ENCODE measurements at places on chromosomes 7 and 10.

DNA sequence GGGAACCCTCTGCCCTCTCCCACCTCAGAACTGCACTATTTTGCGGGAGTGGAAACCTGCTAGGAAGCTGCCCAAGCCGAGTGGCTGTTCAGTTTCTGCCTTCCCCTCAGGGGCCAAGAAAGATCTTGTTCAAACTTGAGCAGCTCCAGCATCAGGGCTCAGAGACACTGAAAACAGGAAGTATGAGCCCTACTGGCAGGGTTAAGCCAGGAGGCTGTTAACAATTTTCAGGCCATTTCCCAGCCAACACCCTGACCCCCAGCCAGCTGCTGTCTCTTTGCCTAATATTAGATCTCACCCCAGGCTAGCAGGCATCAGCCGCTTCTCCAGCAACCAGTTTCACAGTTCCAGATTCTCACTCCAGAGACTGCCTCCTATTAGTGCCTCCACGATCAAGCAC, 9.2 kb downstream of the PLAU start:
- no peak for DNase-seq

DNA sequence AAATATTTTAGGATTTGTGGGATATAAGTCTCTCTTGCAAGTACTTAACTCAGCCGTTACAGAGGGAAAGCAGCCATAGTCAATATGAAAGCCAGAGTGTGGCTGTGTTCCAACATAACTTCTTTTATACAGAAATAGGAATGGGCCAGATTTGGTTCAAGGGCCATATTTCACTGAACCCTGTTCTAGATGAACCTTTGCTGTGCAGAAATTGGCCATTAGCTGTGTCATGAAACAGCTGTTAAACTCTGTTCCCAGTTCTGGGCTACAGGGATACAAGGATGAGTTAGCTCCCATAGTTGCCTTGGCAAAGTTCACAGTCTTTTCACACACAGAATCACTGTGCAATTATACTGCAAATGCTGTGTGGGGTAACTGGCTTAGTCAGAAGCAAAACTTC, 213.9 kb upstream of the LRRN3 start:
- DNase-seq: no peak

DNA sequence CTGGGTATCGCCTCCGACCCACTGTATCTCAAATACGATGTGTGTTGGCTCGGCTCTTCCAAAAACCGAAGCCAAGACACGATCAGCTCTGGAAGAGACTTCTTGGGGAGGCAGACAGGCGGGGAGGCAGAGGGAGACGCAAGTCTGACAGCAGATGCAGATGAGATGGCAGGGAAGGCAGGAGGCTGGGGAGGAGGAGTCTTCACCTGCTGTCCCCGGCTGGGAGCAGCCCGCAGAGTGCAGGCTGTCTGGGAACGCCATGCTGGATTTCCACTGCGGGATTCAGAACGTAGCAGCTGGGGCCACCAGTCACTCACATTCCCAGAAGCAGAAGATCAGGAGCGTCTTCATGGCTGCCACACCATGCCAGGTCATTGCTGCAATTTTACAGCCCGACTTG, 29.4 kb downstream of the CTBP2 start:
- DNase-seq: no peak

GRCh38 chr7:2350861-2351260, 3.8 kb upstream of the EIF3B start:
- no peak for DNase-seq

DNA sequence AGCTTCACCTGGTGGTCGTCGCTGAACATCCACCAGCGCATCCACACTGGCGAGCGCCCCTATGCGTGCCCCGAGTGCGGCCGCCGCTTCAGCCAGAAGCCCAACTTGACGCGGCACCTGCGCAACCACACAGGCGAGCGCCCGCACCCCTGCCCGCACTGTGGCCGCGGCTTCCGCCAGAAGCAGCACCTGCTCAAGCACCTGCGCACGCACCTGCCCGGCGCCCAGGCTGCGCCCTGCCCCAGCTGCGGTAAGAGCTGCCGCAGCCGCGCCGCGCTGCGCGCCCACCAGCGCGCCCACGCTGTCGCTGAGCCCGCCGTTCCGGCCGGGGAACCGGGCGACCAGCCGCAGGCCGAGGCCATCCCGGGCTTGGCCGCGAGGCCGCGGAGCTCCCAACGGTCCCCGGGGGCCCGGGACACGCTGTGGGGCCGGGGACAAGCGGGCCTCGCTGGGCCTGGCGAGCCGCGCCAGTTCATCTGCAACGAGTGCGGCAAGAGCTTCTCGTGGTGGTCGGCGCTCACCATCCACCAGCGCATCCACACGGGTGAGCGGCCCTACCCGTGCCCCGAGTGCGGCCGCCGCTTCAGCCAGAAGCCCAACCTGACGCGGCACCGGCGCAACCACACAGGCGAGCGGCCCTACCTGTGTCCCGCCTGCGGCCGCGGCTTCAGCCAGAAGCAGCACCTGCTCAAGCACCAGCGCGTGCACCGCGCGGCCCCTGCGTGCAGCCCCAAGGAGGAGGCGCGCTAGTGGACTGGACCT, 18.4 kb downstream of the ZNF775 start:
- no peak for DNase-seq

DNA sequence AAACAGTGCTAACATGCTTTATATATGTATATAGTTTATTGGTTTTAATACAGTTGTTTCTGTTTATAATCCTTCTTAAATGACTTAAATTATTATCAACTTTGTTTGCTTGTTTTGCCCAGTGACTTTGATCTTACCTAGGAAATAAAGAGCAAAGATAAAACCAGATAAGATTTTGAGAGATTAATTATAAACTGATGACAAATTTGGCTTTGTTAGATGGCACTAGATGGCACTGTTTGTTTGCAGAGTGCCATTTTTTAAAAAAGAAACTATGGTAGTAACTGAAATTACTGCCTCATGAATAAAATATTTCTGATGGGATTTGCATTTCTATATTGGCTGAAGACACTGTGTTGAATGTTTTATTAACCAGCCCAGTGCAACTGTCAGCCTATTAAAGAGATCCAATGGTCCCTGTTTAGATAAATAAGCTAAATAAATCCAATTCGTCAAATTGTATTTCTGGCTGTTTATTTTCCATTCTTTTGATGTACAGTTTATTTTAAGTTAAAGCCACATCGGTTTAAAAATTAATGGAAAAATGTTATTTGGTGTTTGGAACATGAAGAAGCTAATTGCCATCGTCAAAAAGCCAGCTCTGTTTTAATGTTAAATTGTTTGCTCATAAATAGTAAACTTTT, 28.7 kb downstream of the VTI1A start:
- DNase-seq: no peak
